ENCODE measurements at places on chromosomes 7 and 10.

DNA sequence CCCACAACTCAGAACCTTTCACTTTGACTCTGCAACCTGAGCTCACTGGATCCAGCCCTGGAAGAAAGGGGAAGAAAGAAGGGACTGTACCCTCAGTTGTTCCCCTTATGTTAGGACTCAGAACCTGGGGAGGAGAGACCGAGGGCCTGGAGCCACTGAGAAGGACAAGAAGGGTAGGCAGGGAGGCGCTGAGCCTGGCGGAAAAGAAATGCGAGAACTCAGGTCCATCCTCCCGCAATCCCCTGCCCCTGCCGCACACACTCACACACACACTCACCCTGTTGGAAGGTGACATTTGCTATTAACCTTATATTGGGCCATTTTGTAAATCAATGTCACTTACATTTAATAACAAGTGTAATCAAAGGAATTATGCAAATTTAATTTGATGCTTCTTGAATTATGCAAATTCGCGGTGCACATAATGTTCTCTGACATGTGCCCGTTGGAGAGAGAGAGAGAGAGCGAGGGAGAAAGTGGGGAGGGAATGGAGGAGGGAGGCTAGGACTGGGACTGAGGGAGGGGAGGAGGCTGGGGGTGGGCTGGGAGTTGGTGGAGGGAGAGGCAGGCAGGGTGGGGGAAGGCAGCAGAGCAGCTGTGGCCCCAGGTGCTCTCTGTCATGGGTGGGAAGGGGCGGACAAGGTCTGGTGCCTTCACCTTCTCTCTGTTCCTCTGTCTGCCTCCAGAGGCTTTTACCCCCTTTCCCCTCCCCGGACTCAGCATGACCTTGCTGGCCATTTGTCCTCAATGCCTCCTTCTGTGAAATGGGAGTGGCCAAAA is 99.6 kb upstream of the PAX2 start:
- DNase-seq = no peak

DNA sequence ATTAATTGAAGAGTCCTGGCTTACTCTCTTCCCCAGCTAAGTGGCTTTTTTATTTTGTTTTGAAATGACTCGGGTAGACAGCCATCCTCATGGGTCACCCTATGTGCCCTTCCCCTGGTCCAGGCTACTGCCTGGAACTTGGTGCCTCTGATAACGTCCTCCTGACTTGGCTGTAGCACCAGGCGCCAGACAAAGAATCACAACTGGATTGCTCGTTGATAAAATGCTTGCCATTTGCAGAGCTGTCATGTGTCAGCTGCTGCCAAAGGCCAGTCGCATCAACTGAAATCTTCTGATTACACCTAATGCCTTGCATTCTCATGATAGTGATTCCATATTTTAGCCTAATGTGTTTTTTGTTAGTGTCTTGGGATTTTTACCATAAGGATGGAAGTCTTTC is 27.4 kb upstream of the ABLIM1 start:
- DNase-seq = no peak

GRCh38 chr10:103917302-103918052 is 507 bp downstream of the STN1 start:
- no peak for DNase-seq

DNA sequence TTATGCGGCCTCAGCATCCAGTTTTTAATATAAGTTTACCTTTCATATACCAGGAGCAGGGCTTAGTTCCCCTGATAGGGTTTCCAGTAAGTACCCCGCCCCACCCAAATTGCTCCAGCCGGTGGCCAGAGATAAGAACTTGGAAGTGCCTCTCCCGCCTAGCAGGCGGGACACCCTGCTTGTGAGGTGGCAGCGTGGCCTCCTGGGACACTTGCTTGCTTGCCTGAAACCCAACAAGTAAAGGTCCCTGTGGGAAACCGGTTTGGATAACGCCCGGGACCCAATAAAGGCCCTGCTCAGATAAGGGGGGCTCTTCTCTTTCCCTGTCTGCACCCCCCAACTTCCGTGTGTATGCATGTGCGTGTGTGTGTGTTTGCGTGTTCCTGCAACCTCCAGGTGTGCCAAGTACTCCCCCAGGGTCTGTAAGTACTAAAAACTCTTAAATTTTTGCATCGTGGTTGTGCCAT is 154.3 kb downstream of the ARHGAP21 start:
- DNase-seq = no peak

GRCh38 chr7:127287133-127287532 is 34.4 kb upstream of the GRM8 start:
- DNase-seq = no peak

- DNase-seq = no peak
Measured at GRCh38 chr10:101993221-101993620, 62.8 kb downstream of the ARMH3 start.

DNA sequence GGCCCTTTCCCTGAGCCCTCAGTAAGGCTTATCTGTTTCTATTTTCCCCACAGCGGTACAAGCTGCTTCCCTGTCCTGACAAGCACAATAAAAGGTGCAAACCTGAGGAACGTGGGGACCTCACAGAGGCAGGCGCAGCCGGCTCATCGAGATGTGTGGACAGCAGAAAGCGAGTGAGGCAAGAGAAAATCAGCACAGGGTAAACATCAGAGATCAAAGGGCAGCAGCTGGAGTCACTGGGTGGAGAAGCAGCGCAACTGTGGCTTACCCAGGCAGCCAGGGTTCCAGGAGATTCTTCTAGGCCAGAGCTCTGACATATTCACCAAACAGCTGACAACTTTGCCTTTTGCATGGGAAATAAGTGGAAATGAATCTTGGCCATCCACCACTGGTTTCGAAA is 212.6 kb downstream of the WDR11 start:
- no peak for DNase-seq

DNA sequence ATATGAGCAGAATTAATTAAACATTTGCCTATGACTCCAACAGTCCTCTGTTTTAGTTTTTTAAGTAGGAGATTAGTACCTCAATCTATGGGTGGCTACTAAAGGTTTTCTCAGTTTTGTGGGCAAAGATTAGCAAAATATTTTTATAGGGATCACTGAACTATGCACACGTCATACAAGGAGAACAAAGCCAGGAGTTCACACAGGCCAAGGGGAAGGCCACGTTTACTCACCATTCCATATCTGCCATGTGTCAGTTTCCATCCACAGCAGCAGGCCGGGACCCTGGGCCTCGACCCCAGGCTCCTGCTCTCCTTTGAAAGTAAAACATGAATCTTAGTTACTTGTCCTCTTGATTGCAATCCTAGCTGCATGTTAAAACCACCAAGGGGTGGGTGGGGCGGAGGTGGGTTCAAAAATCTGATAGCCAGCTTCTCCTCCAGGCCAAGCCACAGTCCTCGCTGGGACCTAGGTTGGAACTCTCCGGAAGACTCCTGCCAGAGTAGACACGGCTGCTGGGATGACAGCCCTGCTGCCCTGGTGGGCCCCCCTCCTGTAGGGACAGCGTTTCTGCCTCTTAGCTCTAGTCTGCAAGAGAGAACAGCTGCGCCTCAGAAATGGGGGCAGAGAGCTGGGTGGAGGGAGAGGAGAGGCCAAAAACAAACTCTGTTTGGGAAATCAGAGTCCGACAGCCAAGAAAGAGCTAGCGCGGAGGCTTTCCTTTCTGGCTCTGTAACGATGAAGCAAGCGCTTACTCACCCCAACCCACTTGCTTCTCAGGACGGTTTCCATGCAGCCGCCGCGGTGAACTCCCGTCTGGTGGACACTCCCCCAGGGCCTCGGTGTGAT is 35.6 kb downstream of the PITRM1 start:
- DNase-seq = no peak

- no peak for DNase-seq
Measured at GRCh38 chr10:46273506-46274477, 13.0 kb upstream of the ANTXRL start.

DNA sequence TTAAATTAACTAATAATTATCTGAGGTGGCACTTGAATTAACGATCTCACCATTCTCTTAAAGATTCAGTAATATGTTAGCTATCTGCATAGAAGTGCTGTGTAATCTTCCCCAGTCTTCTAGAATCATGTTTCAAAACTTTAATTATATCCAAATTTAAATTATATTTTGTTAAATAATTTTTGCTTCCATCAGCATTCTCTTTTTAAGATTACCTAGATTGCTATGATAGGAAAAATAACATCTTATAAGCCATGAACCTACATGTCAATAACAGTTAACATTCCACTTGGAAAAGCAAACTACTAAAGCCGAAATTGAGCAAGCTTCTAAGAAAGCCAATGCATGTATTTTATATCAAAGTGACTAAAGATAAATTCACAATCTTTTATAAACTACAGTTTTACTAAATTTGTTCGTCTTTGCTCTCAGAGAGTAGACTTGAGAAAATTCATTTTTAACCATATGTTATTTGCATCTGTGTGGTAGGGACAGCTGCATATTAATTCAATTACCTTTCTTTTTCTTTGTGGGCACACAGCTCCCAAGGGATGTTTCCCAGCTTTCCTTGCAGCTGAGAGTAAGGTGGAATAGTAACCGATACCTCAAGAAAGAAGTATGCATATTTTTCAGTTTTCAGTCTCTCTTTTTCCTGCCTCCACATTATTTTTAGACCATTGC is 105.4 kb upstream of the ABCB5 start:
- no peak for DNase-seq

GRCh38 chr10:64071218-64071617 is 550.0 kb downstream of the REEP3 start:
- no peak for DNase-seq

GRCh38 chr7:121517591-121517990 is 121.5 kb upstream of the FAM3C start:
- DNase-seq = no peak

GRCh38 chr7:104296900-104297299 is 31.5 kb upstream of the LHFPL3 start:
- DNase-seq = no peak

DNA sequence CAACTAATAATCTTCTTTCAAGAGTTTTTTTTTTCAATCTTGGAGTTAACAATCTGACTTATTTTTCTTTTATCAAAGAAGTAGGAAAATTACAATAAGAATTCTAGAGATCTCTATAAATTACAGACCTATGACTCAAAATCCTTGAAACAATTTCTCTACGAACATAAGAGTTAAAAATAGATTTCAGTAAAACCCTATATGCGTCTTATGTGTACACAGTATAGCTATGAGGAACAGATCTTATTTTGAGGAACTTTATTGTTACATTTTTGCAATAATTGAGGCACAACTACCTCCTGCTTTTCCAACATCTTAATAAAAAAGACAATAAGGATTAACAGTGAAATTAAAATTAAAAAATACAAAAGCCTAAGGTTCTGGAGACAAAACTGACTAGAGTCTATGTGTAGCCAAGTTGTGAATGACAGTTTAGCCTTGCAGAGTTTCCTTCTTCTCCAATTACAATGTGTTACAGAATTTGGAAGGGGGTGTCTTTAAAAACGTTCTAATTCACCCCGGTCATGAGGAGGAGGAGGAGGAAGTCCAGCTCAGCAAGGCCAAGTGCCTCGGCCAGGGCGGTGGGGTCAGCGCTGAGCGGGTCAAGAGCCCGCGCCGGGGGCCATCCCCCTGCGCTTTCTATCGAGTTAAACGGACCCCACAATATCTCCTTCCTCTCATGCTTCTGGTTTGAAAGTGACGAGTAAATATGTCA is 40.5 kb downstream of the AMZ1 start:
- DNase-seq = no peak

- no peak for DNase-seq
Measured at GRCh38 chr10:23079700-23080099, 15.7 kb upstream of the MSRB2 start.

DNA sequence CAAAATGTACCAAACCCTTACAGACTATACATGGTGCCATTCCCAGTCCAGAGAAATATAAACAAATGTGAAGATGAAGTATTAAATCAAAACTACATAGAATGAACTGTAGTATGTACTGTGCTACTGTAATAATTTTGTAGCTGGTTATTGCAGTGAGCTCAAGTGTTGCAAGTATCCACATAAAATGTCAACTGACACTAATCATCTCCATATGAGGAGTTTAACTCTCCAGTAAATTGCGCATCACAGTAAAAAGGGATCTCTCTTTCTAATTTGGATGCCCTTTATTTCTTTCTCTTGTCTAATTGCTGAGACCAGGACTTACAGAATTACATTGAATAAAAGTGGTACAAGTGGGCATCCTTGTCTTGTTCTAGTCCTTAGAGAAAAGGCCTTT is 165.5 kb downstream of the CPED1 start:
- no peak for DNase-seq

GRCh38 chr10:97858001-97858439 is 8.4 kb downstream of the GOLGA7B start:
- DNase-seq = no peak

DNA sequence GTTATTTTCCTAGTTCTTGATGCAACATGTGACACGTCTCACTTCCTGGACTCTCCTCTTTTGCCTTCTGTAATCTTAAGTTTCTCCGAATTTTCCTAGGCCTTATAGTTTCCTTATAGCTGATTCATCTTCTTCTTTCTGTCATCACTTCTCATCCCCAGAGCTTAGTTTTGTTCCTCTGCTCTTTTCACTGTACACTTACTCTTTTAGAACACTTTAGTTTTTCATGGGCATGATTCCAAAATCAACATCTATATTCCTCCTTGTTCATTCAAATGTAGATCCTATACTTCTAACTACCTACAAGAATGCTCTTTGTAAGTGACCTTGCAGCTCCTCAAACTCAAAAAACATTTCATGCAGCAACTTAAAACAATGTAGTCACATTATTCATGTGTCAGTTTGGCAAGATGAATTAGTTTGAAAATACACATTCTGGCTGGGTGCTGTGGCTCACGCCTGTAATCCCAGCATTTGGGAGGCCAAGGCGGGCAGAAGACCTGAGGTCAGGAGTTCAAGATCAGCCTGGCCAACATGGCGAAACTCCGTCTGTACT is 13.1 kb upstream of the SLC26A3 start:
- DNase-seq = no peak

- no peak for DNase-seq
Measured at GRCh38 chr7:79217468-79217867, 236.0 kb downstream of the MAGI2 start.

GRCh38 chr10:103835096-103836050 is 20.0 kb downstream of the SH3PXD2A start:
- DNase-seq = no peak

DNA sequence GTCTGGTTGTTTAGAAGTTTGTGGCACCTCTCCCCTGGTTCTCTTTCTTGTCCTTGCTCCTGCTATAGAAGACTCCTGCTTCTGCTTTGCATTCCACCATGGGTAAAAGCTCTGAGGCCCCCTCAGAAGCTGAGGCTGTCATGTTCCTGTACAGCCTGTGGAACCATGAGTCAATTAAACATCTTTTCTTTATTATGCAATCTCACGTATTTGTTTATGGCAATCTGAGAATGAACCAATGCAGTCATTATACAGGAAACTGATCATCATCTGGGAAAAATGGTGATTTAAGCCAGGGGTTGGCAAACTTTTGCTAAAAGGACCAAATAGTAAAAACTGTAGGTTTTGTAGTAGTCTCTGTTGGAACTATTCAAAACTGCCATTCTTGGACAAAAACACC is 175.4 kb downstream of the CSTF2T start:
- DNase-seq = no peak

Data from H1 (cell line).